ENCODE measurements at places on chromosomes 4 and X.

DNA sequence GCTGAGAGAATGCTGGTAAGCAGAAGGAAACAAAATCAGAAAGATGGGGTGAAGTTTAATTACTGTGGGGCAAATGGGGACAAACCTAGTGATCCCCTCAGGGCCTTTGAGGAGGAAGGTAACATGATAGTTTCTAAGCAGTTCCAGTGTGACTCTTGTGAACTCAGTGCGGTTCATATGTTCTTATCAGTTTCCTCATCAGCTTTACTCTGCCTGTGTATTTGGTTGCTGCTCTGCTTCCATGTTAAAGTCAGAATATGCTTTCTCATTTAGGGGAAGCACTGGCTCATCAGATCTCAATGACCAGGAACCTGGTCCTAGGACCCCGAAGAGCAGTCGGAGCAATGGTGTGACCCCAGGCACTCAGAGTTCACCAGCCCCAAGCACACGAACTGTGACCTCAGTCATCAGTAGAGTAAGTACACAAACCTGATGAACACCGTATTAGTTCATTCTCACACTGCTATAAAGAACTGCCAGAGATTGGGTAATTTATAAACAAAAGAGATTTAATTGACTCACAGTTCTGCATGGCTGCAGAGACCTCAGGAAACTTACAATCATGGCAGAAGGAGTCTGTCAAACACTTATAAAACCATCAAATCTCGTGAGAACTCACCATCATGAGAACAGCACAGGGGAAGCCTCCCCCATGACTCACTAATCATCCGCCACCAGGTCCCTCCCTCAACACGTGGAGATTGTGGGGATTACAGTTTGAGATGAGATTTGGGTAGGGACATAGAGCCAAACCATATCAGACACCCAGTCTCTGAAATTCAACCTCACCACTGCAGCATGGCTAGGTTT, 83.0 kb downstream of the SYTL5 start:
- DNase-seq, result no peak

DNA sequence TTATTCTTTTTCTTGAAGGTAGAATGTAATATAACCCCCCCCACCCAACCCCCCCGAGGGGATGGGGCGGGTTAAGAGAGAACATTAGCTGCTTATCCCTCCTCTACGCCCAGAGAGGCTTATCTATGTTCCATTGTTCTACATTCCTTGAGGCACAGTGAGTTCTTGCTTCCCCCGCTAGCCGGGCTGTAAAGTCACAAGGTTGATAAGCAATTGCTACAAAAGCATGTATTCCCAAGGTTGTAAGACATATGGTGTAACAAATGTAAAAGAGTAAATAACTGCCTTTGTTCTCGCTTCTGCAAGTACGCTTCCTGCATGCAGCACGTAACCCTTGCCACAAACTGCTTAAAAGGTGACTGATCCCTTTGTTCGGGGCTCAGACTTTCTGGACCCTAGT, 8.2 kb downstream of the DCAF8L2 start:
- no peak for DNase-seq

DNA sequence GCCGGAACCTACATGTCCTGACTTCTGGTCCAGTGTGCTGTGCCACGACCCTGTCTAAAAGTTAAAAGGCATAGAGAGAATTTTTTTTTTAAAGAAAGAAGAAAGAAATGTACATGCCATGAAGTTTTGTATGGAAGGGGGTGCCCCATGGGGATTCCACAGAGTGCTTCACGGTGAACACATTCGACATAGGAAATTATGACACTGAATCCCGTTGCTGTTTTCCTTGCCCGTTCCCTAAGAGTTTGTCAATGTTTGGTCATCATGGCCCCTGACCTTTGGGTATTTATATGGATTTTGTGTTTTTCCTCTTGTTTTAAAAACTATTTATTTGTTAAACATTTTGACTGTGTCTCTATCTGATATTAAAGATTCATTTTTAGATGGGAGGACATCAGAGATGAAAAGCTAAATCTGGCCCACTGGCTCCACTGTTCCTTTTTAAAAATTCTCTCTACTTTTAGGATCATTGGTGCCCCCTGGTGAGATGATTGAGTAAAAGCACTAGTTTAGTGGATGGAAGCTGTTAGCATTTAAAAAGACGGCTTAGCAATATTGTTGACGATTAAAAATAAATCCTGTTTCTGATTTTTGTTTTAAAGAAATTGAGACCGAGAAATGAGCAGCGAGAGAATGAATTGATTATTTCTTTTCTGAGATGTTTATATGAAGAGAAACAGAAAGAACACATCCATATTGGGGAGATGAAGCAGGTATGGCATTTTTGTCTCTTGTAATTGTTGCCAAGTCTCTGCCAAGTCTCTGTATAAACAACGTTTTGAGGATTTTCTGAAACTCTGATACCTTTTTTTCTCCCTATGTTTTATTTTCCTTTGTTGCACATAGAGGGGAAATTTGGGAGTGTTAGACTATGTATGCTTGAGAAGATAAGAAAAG, 75.0 kb downstream of the PTTG2 start:
- no peak for DNase-seq

GRCh38 chr4:142556048-142556447, 290.1 kb downstream of the INPP4B start:
- no peak for DNase-seq

GRCh38 chr4:2359591-2360395, 58.7 kb downstream of the ZFYVE28 start:
- no peak for DNase-seq

GRCh38 chr4:82842593-82842992, 44.0 kb upstream of the SCD5 start:
- DNase-seq, result no peak

DNA sequence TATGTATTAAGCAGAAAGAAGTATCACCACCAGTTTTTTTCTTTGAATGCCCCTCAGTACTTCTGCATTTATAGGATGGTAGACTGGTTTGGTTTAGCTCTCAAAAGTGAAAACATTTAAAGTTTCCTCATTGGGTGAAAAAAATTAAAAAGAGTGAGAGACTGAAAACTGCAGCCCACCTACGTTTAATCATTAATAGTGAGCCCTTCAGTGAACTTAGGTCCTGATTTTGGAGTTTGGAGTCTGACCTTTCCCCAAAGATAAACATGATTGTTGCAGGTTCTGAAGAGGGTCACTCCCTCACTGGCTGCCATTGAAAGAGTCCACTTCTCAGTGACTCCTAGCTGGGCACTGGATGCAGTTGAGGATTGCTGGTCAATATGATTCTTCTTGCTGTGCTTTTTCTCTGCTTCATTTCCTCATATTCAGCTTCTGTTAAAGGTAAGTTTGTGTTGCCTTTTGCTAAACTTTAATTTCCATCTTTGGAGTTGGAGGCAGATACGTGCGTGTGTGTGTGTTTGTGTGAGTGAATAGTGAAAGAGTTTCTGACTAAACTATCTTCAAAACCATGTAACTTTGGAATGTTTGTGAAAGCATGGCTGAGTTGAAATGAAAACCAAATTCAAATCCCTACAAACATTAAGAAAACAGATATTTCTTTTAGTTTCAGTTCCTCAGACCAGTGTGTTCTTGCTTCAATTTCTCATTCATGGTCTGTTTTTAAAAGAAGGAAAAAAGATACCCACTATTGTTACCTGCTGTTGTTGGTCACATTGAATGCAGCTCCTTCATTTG, at the start of gene MTTP:
Gene MTTP (plus strand): TSS at position 295 of the 795 bp plus-strand sequence. CDS start 86 bp downstream, at position 381.
- DNase-seq, result no peak

GRCh38 chr4:72305080-72305479, 263.9 kb downstream of the ADAMTS3 start:
- no peak for DNase-seq

DNA sequence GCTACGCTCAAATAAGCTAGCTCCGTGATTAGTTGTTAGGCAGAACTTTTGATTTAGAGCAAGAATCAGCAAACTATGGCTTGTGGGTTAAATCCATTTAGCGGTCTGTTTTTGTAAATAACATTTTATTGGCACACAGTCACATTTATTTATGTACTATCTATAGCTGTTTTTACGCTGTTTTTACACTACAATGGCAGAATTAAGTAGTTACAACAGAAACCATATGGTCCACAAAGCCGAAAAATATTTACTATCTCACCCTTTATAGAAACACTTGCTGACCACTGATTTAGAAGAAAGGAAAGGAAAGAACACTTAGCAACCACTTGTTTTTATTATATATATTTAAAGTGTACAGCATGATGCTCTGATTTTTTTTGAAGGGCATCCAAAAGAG, 41.1 kb downstream of the THOC2 start:
- DNase-seq, result no peak

DNA sequence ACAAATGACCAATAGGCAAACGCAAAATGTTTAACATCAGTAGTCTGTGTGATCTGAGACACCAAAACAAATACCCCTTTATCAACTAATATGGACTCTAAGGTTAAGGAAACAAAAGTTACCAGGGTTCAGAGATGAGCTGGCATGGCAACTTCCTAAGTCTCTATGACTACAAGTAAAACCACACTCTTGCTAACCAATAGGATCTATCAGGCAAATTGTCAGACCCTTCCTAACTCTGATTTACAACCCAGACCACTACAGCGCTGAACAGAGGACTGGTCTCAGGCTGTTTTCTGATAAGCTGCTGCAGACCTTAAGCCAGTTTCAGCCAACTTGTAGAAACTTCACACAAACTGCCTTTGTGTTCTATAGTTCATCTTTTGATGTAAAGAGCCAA, 608.0 kb downstream of the TLL1 start:
- DNase-seq, result no peak

GRCh38 chr4:105145156-105145902, 1.3 kb upstream of the TET2 start:
- DNase-seq, result no peak
